CD4-positive, alpha-beta T cell treated with Interleukin-21 for 1 hour (primary cell): ENCODE measurements at places on chromosomes 12 and 14.

GRCh38 chr12:87779858-87780498 lies 249.2 kb downstream of the C12orf50 start:
- DNase-seq: no peak

DNA sequence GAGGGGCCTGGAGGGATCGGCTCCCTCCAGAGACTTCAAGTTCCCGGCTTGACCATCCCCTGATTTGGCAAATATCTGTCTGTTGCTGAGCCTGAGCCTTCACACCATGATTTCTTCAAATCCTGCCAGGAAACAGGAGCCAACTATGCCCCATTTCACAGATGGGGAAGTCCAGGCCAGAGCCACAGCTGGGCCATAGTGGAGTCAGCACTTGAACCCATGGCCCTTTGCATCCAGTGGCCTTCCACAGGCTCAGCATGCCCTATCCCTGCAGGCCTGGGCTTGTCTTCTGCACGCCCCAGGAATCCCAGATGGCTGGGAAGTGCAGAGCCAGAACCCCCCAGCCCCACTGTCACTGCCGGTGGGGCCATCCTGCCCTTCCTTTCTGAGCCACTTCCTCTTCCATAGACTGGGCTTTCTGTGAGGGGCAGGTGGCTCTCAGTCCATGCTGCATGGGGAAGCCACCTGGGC lies 44.9 kb downstream of the CYP46A1 start:
- DNase-seq: no peak

DNA sequence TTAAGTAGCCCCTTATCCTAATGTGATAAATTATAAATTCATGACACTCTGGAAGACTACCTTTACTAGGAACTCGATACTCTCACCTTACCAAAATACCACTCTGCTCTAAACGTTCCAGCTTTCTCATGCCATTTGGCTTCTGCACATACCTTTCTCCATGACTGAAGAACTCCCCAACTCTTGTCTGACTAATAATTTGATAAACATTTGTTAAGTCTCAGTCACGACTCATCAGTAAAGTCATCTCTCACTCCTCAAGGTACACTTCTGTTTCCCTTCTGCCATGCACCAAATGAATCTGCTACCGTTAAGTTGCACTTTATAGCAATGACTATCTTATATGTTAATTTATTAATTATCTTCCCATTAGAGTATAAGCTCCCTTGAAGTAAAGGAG lies 498.3 kb upstream of the NOVA1 start:
- DNase-seq: no peak

GRCh38 chr12:67710582-67710981 lies 62.0 kb downstream of the DYRK2 start:
- DNase-seq: no peak

DNA sequence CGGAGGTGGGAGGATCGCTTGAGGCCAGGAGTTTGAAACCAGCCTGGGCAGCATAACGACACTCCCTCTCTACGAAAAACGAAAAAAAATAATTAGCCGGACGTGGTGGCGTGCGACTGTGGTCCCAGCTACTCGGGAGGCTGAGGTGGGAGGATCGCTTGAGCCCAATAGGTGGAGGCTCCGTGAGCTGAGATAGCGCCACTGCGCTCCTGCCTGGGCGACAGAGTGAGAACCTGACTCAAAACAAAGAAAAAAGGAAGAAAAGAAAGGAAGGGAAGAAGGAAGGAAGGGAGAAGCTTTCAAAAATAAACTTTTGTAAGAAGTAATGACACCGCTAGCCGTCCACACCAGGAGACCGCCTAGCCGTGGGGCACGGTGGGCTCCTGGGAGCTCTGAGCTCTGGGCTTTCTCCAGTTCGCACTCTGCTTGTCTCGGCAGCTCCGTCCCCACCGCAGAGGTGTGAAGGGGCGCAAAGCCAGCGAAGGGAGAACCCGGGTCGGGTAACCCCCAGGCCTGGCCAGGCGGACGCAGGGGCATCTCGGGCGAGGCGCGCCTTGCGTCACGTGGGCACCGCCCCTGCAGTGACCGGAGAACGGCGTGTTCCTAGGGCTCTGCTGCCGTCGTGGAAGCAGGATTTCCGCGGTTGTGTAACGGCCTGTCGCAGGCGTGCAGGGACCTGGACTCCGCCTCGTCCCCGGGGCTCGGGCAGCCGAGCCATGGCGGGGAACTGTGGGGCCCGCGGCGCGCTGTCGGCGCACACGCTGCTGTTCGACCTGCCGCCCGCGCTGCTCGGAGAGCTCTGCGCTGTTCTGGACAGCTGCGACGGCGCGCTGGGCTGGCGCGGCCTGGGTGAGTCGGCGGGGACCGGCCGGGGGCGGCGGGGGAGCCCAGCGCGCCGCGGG lies at the start of gene IRAK3:
Gene IRAK3 (plus strand): TSS at position 631 of the 902 bp plus-strand sequence. CDS start 86 bp downstream, at position 717.
- peak; percentile 46 for DNase-seq
